ENCODE measurements at places on chromosomes 6 and 20. TPM values are rescaled to one million over a fixed set of nuclear protein-coding genes. Genes with fewer than 3 reads are reported as not detected.

Gene CRISP3
- not detected for total RNA-seq

Gene BTN1A1
- total RNA-seq: 0.21 TPM

Gene SCUBE3
- total RNA-seq: 0.05 TPM

Gene OR2J3
- total RNA-seq: not detected

DNA sequence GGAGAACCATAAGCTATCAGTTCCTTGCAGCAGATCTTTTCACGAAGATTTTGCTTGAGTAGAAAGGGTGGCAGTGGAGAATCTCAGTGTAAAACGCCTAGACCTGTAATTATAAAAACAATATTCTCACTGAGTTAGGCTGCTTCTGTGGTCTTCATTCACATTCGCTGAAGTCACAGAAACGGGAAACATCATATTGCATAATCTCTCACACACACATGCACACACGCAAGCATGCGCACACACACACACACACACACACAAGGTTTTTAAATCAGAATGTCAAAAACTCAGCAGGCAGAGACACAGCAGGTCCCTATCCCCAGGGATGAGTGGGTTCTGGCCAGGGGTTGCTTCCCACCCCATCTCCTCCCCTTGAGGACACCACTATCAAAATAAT is 175.5 kb downstream of the ATXN1 start:
- no peak for ATAC-seq

- no peak for ATAC-seq
Observed at GRCh38 chr6:112281821-112282615, 27.7 kb upstream of the LAMA4 start.

DNA sequence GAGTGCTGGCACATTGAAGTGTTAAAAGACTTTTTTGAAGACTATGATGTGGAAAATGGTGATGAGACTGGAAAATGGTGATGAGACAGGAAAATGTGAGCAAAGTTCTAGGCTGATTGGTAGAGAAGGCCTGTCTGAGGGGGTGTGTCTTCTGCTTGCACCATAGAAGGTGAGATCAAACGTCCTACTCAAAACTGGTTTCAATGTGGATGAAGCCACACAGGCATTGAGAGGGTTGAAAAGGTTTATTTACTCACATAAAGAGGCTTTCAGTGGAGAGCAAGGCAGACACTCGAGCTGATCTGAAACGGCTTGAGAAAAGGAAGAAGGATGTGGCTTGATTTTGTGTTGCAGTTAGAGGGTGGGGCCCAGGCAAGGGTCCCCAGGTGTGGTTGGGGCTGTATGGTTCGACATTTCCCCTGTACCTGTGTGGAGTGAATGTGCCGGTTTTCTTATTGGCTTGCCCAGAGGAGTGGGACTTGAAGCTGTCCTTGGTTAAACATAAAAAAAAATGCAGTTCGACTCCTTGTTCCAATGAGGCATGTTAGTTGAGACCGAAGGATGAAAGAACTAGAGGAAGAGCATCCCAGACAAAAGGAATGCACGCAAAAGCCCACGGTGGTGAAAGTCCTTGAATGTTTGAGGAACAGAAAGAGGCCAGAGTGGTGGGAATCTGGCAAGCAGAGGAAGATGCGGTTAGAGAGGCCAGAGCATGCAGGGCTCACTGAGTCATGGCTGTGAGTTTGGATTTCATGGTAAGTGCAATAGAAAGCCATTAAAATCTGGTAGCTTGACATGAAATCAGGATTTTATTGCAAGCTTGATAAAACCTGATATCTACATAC is 172.3 kb downstream of the EPM2A start:
- ATAC-seq: no peak

GRCh38 chr6:98777762-98778161 is 56.6 kb upstream of the POU3F2 start:
- ATAC-seq: peak; percentile 76

DNA sequence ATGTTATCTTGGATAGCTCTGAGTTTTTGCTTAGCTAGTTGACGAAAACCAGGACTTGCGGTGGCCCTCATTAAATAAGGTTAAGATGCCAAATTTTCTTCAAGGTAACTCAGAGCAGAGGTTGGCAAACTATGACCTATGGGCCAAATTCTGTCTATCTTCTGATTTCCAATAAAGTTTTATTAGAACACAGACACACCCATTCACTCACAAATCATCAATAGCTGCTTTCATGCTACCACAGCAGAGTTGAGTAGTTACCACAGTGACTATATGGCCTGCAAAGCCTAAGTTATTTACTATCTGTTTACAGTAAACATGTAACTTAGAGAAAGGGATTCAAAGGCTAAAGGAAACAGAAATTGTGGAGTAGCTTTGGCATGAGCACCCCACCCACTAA is 23.6 kb downstream of the DCDC2 start:
- no peak for ATAC-seq

GRCh38 chr6:66896415-66896814 is 1189.4 kb upstream of the EYS start:
- ATAC-seq: no peak

DNA sequence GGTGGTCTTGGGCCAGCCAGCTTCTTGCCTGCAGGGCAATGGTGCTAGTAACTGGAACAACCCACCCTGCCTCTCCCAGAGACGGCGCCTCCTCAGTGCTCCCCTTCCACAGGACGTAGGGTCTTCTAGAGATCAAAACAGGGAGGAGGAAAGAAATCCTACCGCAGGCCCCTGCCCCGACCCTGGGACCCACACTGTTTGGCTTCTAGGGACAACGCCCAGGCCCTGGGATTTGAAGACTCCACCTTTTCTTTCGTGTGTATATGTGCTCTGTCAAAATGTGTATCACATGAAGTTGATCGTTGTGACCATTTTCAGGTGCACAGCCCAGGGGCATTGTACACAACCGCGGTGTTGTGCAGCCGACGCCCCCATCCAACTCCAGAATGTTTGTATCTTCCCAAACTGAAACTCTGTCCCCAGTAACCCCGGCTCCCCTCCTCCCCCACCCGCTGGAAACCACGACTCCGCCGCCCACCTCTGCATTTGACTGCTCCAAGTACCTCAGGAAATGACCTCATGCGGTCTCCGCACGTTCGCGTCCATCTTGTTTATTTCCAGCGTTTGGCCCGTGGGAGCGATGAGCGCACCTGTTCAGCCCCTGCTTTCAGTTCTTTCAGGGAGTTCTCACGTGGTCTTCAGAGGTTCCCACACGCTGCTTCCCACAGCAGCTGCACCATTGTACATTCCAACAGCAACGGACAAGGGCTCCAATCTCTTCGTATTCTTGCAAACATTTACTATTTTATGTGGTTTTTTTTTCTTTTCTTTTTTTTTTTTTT is 3.4 kb upstream of the BHLHE23 start:
- peak; percentile 84 for ATAC-seq

All from activated T-helper 17 cell treated with anti-CD3 and anti-CD28 coated beads, Interleukin-2, amount 50 U/mL, for 72 hours (primary cell).